ENCODE measurements at places on chromosomes 6 and 20. TPM values are rescaled to one million over a fixed set of nuclear protein-coding genes. Genes with fewer than 3 reads are reported as not detected.
A peak's percentile ranks its signal among the peaks of the same experiment; 100 is the strongest.

DNA sequence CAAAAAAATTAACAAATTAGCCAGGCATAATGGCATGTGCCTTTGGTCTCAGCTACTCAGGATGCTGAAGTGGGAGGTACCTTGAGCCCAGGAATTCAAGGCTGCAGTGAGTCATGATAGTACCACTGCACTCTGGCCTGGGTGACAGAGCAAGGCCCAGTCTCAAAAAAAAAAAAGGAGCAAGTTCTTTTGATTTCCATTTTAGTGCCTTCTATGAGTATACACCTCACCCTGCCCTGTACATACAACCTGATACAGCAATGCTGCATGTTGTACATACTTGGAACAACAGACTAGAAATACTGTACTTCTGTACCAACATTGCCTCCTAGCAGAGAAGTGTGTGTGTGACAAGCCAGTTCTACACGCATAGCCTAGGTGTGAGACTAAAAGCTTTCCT lies 97.3 kb upstream of the CARMIL1 start:
- no peak for DNase-seq

DNA sequence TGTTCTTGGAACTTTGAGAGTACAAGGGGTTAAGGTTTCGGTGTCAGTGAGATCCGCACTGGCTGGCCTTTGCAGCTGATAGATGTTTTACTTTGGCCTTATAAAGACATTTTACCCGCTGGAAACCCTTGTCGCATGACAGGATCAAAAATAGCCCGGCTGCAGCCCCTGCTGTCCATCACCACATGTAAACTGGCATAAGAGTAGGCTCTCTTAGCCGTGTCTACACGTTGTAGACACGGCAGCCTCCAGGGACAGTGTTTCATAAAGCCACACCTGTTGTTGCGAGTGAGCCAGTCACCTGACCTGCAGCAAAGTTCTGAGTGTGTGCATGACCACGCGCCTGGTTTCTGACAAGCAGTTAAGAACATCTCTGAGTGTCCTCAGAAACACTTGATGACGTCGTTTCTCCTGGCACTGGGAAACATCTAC lies 8.5 kb downstream of the RBM24 start:
- peak; percentile 58 for DNase-seq

Gene EMILIN3
- total RNA-seq: 0.26 TPM

DNA sequence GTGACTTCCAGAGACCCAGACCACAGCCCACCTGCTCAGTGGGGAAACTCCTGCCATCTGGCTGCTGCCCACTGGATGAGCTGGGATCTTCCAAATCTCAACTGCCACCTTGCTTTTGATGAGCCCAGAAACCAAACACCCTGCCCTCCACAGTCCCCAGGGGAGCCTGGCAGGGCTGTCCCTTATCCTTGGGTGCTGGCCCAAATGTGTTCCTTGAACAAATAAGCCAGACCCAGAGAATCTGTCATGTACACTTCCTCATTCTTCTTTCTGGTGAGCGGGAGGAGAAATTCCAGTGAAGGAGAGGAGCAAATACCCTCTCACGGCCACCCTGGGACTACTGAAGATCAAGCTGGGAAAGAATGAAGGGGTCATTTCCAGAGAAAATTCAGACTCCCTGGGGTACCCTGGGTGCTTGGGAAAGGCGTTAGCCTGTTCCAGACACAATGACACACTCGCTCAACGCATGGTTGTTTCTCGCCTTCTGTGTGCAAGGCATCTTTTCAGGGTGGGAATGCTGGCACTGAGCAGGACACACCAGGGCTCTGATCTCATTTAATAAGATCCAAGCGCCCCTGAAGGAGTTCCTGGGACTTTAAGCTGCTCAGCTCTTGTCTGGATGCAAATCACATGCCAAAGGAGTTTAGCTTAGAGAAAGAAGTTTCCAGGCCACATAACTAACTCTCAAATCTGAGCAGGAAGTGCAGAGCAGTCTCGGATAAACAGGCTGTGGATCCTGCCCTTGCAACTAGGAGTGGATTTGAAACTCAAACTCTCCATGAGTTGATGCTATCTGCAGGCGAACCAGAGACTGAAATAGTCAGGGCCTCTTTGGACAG lies 38.5 kb downstream of the PXDC1 start:
- DNase-seq: no peak

DNA sequence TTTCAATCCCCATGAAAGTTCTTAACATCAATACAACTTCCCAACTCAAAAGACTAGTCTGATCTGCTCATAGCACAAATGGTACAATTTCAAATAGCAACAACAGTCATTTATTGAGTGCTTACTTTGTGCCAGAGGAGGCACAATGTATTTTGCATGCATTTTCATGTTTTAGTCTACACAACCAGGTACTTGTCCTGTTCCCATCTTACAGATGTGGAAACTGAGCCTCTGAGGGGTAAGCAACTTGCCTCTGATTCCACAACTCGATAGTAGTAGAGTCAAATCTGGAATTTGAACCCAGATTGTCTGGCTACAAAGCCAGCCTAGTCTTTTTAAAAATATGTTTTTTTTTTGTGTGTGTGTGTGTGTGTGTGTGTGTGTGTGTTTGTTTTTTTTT lies 45.6 kb upstream of the TBC1D7 start:
- DNase-seq: no peak

GRCh38 chr20:10125757-10126156 lies 91.0 kb downstream of the ANKEF1 start:
- no peak for DNase-seq
